ENCODE measurements at places on chromosomes 16 and 17.

GRCh38 chr17:45241328-45242028 lies 19.8 kb downstream of the FMNL1 start:
- no peak for DNase-seq

GRCh38 chr16:53999841-54000240 lies 286.7 kb downstream of the IRX3 start:
- peak; percentile 46 for DNase-seq

DNA sequence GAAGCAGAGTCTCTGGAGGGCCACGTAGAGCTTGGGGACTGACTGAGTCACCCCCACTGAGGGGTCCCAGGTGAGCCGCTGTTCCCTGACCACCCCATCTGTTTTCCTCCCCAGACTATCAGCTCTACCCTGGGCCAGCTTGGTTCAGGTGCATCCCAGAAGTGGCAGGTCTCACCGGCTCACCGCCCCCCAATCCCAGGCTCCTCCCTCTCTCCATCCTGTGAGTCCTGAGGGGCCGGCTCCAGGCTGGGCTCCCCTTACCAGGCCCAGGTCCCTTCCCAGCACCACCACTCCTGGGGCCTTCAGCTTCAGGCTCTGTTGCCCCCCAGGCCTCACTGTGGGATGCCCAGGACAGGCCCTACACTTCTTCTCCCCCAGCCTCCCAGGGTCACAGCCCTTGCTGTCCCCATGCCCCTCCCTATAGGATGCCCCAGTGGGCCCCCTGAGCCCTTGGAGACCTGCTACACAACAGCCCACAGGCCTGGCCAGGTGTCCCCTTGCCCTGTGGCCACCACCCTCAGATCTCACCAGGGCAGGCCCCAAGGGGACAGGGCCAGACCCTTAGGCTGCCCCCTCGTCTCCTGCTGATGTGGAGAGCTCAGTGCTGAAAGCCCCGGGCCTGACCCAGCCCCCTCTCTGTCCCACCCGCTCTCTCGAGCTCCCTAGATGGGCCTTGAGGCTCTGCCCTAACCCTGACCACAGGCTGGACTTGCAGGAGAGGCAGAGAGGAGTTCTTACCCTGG lies 40.4 kb downstream of the TNFRSF13B start:
- DNase-seq = no peak

- no peak for DNase-seq
Observed at GRCh38 chr16:85077039-85077438, 35.2 kb downstream of the CIBAR2 start.

DNA sequence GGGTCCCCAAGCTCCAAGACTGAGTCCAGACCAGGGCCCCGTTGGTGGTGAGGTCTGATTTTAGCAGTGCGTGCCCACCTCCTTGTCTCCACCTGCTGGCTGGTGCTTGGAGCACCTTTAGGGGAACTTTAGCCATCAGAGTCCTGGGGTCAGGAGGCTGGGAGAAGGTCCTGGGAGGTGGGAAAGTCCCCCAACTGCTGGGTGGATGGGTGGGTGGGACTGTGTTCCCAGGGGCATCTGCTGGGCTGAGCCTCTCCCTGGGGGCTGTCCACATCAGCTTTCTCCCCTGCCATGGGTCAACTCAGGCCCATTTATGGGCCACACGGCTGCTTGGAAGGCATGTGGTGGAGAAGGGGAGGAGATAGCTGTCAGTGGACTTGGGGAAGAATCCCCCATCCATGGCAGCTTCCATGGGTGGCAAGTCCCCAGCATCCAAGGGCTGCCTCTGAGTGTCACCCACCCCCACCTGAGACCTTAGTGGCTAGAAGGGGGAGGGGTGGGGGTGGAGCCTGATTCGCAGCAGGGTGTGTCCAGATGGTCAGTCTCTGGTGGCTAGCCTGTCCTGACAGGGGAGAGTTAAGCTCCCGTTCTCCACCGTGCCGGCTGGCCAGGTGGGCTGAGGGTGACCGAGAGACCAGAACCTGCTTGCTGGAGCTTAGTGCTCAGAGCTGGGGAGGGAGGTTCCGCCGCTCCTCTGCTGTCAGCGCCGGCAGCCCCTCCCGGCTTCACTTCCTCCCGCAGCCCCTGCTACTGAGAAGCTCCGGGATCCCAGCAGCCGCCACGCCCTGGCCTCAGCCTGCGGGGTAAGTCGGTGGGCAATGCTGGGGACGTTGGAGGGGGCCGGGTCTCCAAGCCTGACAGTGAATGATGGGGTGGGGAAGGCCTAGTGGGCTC lies at the start of gene TRPV2:
TRPV2 (plus strand) TSS at position 541 of the 894 bp plus-strand sequence. CDS start 2,098 bp downstream, outside the sequence.
- DNase-seq = no peak

DNA sequence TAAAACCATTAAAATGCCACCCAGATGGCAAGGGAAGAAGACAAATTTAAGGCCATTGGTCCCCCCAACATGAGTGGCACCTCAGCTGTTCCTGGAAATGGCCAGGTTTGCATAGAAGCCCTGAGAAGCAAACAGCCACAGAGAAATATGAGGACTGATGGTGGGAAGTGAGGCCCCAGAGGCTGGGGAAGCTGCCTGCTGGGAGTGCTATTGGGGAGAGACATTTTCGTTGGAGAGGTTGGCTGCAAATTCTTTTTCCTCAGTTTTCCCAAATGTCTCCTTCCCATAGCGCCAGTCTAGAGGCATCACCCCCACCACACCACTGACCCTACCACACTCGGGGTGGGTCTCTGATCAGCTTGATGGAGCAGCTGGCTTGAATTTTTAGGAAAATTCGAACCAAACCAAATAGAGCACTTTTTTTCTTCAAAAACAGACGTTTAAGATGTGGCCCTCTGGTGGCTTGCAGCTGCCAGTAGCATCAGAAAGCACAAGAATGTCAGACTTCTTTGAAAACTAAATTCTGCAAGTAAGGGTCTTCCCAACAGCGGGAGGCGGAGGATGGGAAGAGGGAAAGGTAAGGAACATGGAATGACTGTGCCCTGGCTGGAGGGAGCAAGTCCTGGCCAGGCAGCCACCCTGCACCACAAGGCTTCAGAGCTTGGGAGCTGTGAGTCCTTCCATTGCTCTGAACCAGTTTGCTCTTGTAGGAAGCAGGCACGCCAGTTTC lies 13.2 kb upstream of the SLC12A3 start:
- peak; percentile 30 for DNase-seq

DNA sequence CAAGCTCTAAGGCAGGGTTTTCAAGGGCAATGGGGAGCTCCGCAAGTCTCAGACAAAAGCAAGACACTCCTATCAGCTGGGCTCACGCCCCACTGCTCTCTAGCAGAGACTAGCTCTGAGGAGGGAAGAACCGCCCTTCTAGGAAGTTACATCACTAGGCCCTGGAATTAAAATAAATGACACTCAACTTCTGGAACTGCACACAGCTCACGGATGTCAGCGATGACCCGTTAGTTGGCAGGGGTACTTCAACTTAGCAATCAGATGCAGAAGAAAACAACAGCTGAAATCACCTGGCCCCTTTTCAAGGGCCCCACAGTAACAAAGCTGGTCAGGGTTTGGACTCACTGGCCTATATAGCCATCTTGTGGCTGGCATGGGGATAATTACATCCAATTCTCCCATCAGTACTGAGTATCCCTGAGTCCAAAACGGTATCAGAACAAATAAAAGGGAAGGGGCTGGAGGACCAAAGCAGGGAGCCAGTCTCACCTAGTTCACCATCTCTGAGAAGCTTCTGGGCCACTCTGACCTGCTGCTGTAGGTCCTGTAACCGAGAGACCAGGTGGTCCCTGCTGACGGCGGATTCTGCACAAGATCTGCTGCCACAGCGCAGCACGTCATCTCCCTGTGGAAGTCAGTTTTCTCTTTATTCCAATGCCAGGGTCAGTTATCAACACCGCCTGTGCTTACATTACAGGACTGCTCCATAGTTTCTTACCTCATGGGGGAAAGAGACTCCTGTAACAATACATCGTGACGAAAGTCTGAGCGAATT lies 22.2 kb downstream of the SERPINF1 start:
- peak; percentile 81 for DNase-seq

DNA sequence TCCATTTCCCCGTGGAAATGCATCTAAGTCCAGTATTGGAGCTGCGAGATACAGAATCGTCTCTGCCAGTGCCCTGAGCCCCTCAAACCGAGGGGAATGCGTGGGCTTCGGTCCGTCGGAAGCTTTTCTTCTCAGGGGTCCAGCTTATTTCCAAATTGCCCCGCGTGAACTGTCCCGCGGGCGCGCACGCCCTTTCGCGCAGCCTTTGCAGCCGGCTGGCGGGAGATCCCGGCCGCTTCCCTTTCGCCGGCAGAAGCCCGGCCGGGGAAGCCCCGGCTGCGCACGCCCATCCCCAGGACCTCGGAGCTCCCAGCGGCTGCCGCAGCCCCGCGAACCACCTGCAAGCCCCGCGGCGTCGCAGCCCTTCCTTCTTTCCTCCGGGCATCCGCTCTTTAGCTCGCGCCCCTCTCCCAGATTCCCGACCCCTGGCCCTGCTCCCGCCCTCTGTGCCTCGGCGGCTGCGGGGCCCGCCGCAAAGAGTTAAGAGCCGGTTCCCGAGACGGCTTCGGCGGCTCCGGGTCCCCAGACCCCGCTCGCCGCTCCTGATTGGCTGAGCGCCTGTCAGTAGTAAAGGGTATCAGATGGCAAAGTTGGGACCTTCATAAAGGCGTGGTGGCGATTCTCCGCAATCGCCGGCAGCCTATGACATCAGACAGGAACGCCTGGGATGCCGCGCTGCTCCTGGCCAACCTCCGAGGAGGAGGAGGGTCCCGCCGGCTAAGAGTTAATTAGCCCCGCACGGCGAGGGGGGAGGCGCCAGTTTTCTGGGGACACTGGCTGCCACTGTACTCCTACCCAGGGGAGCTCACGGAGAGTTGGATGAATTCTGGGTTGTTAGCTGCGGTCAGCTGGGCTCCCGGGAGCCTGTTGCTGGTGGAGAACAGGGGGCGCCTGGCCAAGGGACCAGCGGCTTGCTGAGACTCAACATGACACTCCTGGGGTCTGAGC lies at the start of gene MYOCD:
MYOCD (plus strand) TSS at position 628 of the 948 bp plus-strand sequence; CDS start at position 927, 299 bp downstream.
- DNase-seq = peak; percentile 42

GRCh38 chr17:59160157-59161025 lies 4.8 kb downstream of the PRR11 start:
- DNase-seq = no peak

DNA sequence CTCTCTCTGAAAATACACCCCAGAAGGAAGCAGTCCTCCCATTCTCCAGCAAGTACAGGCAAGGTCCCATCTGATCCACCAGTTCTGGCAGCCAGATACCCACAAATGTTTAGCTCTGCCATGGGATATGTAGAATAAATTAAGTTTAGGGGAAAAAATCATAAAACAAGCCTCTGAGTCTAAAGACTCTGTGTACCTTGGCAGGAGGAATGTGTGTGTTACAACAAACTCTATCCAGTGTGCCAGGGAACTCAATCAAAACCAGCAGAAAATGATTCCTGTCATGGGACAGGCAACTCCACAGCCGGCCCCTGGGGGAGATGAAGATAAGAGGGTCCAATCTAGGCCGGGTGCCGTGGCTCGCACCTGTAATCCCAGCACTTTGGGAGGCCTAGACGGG lies 73.4 kb downstream of the MRM3 start:
- no peak for DNase-seq

GRCh38 chr17:52383493-52384100 lies 225.1 kb upstream of the CA10 start:
- peak; percentile 1 for DNase-seq

- DNase-seq = no peak
Observed at GRCh38 chr16:3771513-3771912, 54.2 kb upstream of the TRAP1 start.

GRCh38 chr17:15397620-15398019 lies 56.2 kb upstream of the TEKT3 start:
- no peak for DNase-seq

Data from fibroblast of lung (primary cell).